D341Med (cell line): ENCODE measurements at places on chromosomes 13 and 19.

DNA sequence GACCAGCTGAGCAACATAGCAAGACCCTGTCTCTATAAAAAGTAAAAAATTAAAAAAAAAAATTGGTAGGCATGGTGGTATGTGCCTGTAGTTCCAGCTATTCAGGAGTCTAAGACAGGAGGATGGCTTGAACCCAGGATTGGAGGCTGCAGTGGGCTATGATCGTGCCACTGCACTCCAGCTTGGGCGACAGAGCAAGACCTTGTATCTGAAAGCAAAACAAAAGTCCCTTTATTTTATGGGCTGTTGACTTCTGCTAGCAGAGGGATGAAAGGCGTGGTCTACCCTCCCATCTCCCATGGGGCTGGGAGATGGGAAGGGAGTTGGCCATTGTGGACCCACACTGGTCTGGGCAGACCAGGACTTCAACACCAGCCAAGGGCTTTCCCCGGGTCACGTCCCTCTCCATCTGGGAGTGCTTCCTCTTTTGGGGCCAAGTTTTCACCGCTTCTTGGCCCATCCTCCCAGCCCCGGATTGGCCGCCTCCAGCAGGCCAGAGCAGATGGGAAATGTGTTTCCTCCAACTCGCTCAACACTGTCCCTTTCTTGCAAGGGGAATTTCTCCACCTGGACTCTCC, 2.2 kb upstream of the TNFSF9 start:
- DNase-seq, result no peak

GRCh38 chr19:18781047-18781600, 10.0 kb downstream of the COMP start:
- no peak for DNase-seq

DNA sequence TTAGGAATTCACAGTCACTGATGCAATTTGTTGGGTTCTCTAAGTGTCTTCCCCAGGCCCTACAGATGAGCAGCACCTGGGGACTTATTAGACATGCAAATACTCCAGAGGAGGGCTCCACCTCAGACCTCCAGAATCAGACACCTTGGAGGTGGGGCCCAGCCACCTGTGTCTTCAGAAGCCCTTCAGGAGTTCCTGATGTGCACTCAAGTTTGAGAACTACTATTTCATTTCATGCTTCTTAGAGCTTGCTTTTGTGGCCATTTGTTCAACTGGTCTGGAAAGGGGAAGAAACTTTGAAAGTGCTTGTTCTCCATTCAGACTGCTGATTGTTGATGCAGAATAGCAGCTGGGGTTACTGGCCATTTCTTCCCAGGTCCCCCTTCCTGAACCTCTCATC, 472.0 kb downstream of the COG6 start:
- no peak for DNase-seq

GRCh38 chr13:39588384-39588783, 14.6 kb downstream of the LHFPL6 start:
- DNase-seq, result no peak

GRCh38 chr19:14517840-14518505, at the start of gene DNAJB1:
Gene DNAJB1 (minus strand): TSS chr19:14518397. CDS start chr19:14518349, 48 bp downstream.
- DNase-seq, result peak; percentile 86

GRCh38 chr13:110340812-110341444, 33.8 kb downstream of the COL4A2 start:
- no peak for DNase-seq

GRCh38 chr13:112003941-112004340, 63.0 kb upstream of the SOX1 start:
- no peak for DNase-seq

DNA sequence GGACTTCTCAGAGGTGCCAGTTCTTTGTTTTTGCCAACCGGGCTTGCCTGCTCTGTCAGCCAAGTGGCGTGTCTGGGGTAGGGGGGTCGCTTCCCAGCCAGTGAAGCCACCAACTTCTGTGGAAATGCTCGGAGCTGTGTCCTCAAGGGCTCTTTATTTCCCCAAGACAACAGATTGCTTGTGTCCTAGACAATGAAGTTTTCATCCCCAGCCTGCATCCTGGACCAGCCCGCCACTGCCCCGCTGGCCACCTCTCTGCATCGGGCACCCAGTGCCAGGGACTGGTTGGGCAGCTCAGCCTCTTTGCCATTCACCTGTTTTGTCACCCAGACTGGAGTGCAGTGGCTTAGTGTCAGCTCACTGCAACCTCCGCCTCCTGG, 3.7 kb downstream of the RAB11B start:
- DNase-seq, result no peak

DNA sequence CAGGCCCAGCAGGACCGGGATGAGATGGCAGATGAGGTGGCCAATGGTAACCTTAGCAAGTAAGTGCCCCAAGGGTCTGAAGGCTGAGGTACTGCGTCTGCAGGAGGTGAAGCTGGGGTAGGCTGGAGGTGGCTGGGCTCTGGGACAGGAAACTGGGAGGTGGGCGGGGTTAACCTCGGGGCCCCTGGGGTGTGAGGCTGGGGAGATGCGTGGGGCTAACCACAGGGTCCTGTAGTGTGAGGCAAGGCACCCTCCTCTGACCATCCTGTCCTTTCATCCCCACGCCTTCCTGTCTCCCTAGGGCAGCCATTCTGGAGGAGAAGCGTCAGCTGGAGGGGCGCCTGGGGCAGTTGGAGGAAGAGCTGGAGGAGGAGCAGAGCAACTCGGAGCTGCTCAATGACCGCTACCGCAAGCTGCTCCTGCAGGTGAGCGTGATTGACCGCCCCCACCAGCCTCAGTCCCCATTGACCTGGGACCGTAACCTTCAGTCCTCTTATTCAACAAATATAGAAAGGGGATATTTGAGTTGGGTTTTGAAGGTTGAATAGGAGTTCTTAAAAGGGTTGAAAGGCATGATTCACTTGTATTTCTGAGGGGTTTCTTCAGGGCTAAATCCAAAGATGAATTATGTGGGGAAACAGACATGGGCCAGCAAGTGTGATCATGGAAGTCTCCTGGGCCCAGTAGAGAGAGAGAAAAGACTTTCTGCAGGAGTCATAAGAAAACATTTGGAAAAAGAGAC, 35.7 kb downstream of the KCNC3 start:
- no peak for DNase-seq
